Glomerular endothelial cell (primary cell): ENCODE measurements at places on chromosomes 16 and 17.

- no peak for DNase-seq
These were observed 825 bp downstream of the BLMH start for GRCh38 chr17:30290696-30291542.

DNA sequence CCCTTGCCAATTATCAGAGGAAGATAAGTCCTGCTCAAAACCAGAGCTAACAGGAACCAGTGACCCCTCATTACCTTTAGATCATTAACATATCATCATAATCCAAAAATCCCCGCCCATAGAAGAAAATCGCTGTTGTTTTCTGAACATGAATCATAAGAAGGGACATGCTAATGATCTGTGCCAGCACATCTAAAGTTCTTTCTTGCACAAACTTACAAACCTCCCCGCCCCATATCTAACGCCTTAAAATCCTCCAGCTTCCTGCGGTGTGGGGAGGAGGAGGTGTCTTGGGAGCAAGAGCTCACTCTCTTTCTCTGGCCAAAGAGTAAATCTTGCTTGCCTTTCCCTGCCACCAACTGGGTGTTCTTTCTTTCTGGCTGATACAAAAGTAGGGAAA is 78.3 kb downstream of the IRX3 start:
- DNase-seq = no peak

DNA sequence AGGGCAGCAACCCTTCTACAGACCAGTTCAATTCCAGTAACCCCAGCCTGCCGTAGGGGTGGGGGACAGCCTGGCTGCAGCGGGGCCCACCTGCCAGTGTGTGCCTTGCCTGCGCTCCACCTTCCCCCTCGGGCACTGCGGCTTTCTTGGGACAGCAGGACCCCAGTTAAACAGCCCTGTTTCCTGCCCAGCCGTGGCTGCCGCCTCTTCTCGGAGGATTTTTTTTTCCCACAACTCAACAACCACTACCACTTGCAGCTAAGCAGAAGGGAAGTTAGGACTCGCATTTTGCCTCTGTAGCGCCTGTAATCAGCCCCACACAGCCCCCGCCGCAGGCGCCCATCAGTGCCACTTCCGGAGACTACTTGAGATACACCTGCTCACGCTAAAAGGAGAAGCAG is 76.1 kb downstream of the RAI1 start:
- DNase-seq = no peak

DNA sequence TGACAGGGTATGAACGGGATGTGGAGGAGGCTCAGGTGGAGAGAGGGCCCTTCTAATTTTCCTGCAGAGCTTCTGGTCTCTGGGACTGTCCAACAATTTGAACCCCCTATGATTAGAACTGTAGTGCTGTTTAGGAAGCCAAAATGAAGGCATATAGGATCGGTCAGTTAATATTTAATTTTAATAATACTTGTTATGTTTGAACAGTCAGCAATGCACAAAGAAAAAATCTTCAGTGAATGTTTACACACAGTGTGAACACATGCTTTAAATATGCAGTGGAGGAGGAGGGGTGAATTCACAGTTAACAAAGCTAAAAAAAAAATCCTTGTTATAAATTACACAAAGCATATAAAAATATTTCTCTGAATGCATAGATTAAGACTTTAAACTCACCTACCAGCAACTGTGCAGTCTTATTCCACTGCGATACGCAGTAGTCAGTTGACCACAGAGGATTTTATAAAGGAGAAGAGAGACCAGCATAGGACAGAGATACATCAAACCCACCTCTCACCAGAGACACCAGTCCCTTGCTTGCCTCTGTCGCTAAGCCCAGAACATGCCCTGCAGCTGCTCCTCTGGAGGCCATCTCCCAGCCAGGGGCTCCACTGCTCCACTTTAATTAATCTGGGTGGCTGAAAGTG is 14.6 kb downstream of the ANKRD40 start:
- no peak for DNase-seq
